ENCODE measurements at places on chromosomes 2 and 18.

GRCh38 chr2:149068996-149069888, 30.7 kb downstream of the LYPD6B start:
- DNase-seq: no peak

GRCh38 chr2:118183381-118183780, 95.1 kb downstream of the INSIG2 start:
- DNase-seq: no peak

- DNase-seq: no peak
Observed at GRCh38 chr2:85827879-85828569, 60.8 kb downstream of the ST3GAL5 start.

- DNase-seq: no peak
Observed at GRCh38 chr2:127185093-127185492, 35.0 kb downstream of the CYP27C1 start.

DNA sequence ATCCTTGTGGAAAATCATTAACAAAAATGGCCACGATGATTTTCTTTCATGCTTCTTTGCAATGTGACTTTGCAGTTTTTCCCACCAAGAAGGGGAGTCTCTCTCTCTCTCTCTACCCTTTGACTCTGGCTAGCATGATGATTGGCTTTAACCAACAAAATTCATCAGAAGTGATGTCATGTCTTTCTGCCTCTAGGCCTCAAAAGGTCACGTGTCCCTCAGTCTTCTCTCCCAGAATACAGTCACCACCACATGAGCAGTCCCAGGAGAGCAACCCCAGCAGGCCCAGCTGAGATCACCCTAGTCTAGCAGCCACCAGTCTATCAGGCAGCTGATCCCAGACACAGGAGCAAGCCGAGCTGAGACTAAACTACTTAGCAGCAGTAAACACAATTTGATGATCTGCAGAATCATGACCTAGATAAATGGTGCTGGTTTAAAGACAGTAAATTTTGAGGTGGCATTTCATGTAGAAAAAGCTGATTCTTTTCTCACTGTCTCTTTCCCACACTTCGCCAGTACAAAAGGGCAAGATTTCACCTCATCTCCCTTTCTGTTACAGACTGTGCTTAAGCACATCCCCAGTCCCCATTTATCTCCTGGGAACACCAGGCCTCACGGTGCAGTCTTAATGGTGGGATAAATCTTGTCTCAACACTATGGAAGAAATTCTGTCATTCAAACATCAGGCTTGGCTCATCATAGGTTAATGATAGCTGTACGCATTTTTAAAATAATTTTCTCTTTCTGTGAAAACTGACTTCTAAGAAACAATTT, 132.7 kb downstream of the SCG2 start:
- no peak for DNase-seq

DNA sequence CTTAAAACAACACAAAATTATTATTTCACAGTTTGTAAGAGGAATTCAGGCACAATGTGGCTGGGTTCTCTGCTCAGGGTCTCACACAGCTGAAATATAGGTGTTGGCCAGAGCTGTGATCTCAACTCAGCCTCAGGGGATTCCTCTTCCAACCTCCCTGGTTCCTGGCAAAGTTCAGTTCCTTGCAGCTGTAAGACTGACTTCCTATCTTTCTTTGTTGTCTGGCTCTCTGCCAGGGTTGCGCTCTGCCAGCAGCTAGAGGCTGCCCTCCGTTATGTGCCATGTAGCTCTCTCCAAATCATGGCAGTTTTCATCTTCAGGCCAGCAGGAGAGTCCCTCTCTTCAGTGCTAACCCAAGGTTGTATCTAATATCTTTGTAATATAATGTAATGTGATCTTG, 272.5 kb upstream of the KCNJ3 start:
- no peak for DNase-seq

DNA sequence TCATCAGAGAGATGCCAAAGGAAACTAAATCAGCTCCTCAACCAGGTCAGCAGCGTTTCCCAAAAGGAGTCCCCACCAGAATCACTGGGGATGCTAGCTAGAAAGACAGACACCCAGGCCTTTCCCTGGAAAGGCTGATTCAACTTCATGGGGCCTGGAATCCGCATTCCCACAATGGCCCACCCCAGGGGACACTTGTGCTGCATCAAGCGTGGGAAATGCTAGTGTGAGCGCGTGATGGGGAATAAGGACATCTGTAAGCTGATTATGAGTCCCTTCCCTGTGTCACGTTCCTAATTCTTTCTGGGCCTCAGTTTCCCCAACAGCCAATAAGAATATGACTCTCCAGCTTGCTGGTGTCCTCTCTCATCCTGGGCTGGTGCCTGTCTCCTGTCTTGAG, 2.2 kb upstream of the WNT10A start:
- peak; percentile 16 for DNase-seq

- DNase-seq: peak; percentile 33
Observed at GRCh38 chr2:110755491-110756078, 23.2 kb downstream of the ACOXL start.

DNA sequence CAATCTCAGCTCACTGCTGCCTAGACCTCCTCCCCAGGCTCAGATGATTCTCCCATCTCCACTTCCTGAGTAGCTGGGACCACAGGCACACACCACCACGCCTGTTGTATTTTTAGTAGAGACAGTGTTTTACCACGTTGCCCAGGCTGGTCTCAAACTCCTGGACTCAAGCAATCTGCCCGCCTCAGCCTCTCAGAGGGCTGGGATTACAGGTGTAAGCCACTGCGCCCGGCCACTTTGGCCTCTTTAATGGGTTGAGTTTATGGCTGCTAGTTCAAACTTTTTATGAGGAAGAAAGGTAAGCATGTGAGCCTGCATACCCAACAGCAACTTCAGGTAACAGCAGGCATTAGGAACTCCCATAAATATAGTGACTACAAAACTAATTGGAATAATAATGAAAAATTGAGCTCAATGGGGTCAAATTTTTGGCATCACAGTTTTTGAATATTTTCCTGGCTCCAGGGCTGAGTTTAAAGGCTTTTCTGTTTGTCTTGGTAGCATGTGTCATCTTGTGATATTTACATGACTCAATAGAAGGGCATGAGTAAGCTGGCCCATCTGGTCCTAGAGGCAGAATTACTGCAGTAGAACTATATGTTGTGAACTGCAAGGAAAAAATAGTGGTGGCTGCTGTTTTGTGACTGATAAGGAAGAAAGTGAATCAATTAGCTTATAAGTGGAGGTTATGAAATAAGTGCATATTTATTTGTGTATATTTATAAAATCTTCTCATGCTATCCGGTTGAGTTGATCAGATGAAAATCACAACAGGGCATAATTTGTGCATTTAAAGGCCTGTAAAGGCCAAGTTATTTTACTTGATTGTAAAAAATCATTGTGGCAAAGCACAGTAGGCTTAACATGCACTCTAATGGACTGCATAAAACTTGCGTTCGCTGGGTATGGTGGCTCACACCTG, 24.8 kb downstream of the GALM start:
- no peak for DNase-seq

DNA sequence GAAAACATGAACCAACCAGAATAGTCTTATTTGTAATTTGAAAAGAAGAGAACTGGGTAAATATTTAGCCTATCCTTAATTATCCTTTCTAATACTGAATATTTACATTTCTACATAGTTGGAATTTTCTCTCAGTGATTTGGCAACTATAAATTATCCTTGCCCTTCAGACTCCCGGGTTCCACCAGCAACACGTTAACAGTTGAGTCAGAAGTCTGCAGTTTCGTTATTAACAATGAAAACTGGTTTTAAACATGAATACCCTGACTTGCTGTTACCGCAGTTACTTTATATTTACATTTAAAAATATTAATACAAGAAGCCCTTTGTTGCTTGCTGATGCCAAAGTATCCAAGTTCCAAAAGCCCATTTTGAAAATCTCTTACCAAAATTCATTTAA, 673.0 kb downstream of the ARHGAP15 start:
- DNase-seq: no peak

DNA sequence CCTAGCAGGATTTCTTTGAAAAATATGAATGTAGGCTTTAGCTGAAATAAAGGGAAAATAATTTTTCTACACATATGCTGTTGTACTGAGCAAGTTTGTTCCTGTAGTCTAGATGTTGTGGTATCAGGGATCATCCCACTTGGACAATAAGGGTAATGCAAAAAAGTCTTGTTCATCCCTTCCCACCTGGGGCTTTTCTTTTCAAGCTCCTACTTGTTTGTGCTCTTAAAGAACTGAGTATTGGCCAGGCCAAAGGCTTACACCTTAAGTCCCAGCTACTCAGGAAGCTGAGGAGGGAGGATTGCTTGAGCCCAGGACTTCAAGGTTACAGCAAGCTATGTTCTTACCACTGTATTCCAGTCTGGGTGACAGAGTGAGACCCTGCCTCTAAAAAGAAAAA, 35.5 kb downstream of the ZC3H6 start:
- DNase-seq: no peak

- peak; percentile 8 for DNase-seq
Observed at GRCh38 chr2:95025406-95026319, at the start of gene MAL. Gene MAL (plus strand): TSS chr2:95025708. CDS start chr2:95025793, 85 bp downstream.

- no peak for DNase-seq
Observed at GRCh38 chr2:105769504-105769903, 24.8 kb downstream of the NCK2 start.

DNA sequence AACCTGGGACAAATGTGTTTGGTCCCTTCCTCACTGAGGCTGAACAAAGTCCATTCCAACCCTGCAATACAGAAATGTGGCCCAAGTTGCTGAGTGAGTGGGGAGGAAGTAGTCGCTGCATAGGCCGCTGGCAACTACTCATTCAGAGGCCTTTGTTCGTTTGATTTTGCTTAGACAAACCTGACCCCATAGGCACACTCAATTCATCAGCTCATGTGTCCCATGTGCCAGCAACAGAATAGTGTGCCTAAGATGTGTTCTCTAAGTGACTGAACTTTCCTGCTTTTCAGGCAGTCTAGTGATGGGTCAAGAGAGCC, 23.0 kb downstream of the PTPN18 start:
- DNase-seq: no peak

- peak; percentile 49 for DNase-seq
Observed at GRCh38 chr18:10400534-10401307, 53.7 kb upstream of the APCDD1 start.

DNA sequence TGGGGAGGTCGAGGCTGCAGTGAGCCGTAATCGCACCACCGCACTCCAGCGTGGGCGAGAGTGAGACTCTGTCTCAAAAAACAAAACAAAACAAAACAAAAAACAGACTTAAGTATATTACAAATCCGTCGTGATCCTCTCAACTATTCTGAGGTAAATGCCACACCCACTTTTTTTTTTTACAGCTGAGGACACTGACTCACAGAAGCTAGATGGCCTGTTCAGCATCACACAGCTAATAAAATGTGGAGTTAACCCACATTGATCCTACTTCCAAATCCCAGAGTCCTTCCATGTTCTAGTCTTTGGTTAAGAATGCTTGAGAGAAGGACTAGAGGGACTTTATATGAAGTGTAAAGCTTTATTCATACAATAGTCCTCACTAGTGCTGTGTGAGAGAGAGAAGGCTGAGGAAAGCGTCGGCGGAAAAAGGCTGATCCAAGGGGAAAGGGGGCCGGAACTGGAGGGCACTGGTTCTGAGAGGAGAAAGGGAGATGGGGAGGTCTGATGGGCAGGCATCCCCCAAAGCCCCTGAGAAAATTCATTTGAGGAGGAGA, 627 bp downstream of the RNF25 start:
- DNase-seq: no peak

GRCh38 chr18:55998071-55998522, 410.1 kb upstream of the TCF4 start:
- no peak for DNase-seq

- DNase-seq: no peak
Observed at GRCh38 chr2:240638512-240639160, 13.4 kb downstream of the GPR35 start.

DNA sequence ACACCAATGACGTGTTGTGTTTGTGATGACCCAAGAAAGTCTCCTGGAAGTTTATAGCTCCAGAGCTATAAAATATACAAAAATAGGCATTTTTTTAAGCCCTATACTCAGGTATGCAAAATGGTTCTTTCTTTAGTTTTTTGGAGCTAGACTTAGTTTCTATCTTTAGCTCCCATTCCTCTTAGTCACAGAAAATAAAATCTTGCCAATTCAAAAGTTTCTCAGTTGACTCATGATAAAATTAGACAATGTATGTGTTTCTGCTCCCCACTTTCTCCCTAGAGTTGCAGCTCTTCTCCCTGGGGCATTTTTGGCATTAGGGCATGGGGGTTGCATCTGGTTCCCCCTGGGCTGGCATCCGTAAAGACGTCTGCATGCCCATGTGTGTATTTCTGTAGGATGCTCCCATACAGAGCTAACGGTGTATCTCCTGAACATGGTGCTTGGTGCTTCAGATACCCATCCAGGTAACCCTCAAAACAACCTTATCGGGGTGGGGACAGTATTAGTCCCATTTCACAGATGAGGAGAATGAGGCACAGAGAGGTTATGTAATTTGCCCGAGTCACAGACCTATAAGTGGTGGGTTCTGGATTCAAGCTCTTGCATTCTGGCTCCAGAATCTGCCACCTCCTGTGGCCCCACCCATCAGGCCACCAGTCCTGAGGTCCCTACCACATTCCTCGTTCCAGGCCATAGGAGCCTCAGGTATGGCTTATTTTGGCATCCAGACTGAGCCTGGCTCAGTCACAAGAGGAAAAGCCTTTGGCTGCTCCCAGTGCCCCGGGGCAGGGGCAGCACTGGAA, 43.1 kb upstream of the ASAP2 start:
- DNase-seq: no peak

GRCh38 chr18:37565101-37565976, at the start of gene CELF4:
Gene CELF4 (minus strand): TSS chr18:37565798.
- DNase-seq: no peak

DNA sequence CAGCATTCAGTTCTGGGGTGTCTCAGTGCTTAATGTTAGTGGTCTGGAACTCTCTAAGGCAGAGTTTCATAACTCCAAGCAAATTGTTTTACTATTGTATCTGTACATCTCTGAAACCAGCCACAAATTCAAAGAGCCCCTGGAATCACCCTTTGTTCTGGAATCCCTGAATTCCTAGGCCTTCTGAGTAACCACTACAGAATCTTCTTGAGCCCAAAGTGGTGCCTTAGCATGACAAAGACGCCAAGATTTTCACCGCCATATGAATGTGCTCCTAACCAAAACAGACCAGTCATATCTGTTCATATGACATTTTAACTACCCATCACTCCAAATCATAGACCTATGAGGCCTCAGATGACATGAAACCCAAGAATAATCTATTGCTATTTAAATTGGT, 668.1 kb downstream of the EPHA4 start:
- DNase-seq: no peak

GRCh38 chr2:96514521-96514920, 9.4 kb upstream of the NEURL3 start:
- no peak for DNase-seq

DNA sequence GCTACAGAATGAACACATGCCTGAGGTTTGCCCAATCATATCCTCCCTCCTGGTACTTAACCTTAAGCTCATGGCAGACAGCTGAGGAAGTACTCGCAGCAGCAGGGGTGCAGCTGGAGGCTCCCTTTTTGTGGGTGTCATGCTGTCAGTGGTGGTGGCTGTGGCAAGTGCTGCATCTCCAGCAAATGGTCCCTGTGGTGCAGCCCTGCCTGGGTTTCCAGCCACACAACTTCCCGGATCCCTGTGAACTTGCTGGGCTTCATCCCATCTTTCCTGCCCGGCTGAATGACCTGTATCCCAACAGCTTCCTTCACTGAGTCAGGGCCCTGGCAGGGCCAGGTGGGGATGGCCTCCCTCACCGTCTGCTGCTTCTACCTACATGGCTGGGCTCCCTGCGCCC, 5.0 kb downstream of the TMEM185B start:
- DNase-seq: no peak

- no peak for DNase-seq
Observed at GRCh38 chr2:206978746-206979145, 39.4 kb downstream of the CPO start.

- DNase-seq: no peak
Observed at GRCh38 chr18:23995180-23995579, 19.4 kb upstream of the TTC39C start.

- no peak for DNase-seq
Observed at GRCh38 chr2:110860630-110861029, 128.3 kb downstream of the ACOXL start.
